Left hindlimb (tissue), 1 donor: ENCODE measurements at places on chromosomes 11 and 22.
A peak's percentile ranks its signal among the peaks of the same experiment; 100 is the strongest.

GRCh38 chr22:33014621-33015020, 43.6 kb downstream of the SYN3 start:
- no peak for DNase-seq

- peak; percentile 18 for DNase-seq
Measured at GRCh38 chr22:38072322-38073149, 11.4 kb downstream of the SLC16A8 start.

- no peak for DNase-seq
Measured at GRCh38 chr11:81174646-81175330, 1558.9 kb downstream of the FAM181B start.

GRCh38 chr11:8277691-8278090, 14.0 kb upstream of the LMO1 start:
- no peak for DNase-seq

DNA sequence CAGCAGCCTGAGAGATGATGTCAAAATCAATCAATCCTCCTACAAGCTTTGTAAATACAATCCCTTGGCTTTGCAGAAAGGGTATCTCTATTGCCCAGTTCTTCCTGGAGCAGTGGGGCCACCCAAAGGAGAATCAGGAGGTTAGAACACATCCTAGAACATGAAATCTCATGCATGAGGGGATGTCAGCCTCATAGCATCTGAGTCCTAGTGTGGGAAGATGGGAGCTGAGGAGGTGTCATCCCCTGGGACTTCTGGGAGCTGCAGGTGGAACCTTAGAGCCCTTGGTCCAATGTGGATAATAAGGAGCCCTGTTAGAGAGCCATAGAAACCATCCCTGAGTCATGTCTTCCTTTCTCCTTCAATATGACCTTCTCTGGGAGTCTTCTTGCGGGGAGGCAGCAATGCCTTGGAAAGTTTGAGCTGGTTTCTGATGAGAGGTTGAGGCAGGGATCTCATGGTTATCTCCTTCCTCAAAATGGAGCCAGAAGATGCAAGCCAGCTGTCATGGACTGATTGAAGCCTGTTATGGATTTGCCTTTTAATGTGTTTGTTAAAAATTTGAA, 74.8 kb downstream of the BDNF start:
- DNase-seq, result no peak
